ENCODE measurements at places on chromosomes 3 and 15.

GRCh38 chr15:32864051-32864450, 146.2 kb downstream of the GREM1 start:
- no peak for DNase-seq

DNA sequence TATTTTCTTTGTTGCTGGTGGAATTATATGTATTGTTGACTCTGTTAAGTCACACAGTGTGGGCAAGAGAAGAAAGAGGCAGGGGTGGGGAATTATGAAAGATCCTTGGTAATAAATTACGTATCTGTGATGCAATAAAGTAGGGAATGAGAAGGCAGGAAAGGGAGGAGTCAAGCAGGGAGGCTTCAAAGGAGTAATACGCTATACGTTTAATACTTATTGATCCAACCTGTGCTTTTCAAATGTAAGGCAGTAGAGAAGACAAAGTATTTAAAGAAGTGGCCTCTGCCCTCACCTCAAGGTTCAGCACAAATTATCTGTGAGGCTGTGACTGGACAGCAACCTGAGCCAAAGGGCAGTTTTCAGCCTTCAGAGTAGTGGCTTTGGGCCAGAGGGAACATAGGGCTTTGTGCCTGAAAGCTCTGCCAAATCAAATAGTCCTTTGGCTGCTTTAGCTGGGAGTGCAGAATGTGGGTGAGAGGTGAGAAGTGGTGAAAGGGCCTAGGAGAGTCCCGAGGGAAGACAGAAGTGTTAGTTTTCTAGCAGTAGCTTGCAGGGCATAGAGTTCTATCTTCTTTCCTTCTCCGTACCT, 1.2 kb upstream of the PLIN1 start:
- no peak for DNase-seq

GRCh38 chr15:97892167-97892938, 68.2 kb upstream of the ARRDC4 start:
- DNase-seq, result no peak

- no peak for DNase-seq
Measured at GRCh38 chr3:189646853-189647542, 15.8 kb downstream of the TP63 start.
